ENCODE measurements at places on chromosomes 11 and 22.

- no peak for DNase-seq
Measured at GRCh38 chr11:87036756-87037449, 831 bp upstream of the TMEM135 start.

GRCh38 chr11:67118181-67118766 is 789 bp upstream of the KDM2A start:
- no peak for DNase-seq

DNA sequence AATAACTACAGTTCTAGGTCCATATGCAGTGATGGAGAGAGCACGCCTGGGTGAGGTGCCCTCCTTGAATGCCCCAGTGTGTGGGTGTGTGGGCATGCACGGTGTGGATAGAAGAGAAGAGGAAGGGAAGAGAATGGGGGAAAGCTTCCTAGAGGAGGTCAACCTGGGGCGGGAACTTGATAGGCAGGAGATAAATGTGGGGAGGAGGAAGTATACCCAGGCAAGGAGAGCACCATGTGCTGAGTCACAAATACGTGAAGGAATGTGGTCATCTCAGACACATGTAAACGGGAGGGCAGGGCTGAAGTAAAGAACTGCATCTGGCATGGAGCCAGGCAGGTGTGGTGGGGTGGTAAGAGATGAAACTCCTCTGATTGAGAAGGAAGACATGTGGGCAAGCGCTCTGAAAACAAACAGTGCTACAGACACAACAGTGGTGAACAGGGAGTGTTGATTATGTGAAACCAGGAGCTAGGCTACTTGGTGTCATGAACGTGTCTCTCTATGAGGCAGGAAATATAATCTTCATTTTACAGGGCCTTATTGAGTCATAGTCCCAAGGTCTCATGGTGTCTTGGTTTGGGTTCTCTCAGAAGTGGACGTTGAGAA is 61.5 kb upstream of the EED start:
- no peak for DNase-seq

- DNase-seq, result peak; percentile 67
Measured at GRCh38 chr11:73218106-73218829, at the start of gene P2RY2. Gene P2RY2 (plus strand): TSS chr11:73218281. CDS start chr11:73234160, 15,879 bp downstream.

GRCh38 chr22:17143826-17144225 is 15.3 kb downstream of the HDHD5 start:
- no peak for DNase-seq
